ENCODE measurements at places on chromosomes 3 and 15.

GRCh38 chr3:118531816-118532215 is 502.8 kb downstream of the IGSF11 start:
- DNase-seq: no peak

GRCh38 chr3:157351981-157352380 is 84.7 kb upstream of the PTX3 start:
- DNase-seq: no peak

DNA sequence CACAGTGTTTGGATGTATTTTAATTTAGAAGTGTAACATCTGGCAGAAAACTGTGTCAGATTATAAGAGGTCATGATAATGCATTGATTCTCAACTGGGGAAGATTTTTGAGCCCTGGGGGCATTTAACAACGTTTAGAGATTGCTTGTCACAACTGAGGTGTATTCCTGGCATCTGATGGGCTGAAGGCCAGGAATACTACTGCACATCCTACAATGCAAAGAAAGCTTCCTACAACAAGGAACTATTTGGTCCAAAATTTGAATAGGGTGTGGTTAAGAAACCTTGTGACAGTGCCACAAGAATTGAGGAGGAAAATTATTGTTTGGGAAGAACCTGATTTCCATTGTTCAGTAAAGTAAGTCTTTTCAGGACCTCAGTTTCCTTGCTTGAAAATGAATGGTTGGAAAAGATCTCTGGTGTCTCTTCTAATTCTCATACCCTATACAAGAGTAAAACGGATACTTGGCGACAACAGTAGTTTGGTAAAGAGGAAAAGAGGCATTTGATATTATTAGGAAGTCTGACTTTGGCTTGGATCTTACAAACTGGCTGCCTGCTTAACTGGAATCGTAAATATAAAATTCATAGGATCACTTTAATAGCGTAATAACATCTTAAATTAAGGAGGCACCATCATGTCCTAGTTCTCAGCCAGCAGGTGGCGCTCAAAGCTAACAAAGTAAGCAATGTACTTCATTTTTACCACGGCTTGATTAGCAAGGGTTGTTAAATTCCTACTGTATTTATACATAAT is 4.3 kb downstream of the DAZL start:
- DNase-seq: peak; percentile 94

DNA sequence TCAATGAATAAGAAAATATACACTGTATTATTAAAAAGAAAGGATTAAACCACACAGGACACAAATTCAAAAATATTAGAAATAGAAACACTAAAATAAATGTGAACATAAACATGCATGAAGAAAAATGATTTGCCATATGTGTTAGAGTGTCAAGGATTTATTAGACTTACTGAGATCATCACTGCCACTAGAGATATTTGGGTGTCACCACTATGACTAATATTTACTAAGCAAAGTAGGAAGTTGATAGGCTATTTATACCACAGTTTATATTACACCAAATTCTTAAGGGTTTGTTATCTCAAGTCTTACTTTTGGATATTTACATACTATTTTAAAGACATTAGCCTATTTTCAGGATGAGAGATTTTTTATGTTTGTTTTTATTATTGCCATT is 575.0 kb upstream of the SGO1 start:
- DNase-seq: no peak

- no peak for DNase-seq
Observed at GRCh38 chr3:5343459-5343858, 156.0 kb downstream of the EDEM1 start.

GRCh38 chr3:127448671-127449070 is 141.9 kb downstream of the TPRA1 start:
- DNase-seq: no peak

DNA sequence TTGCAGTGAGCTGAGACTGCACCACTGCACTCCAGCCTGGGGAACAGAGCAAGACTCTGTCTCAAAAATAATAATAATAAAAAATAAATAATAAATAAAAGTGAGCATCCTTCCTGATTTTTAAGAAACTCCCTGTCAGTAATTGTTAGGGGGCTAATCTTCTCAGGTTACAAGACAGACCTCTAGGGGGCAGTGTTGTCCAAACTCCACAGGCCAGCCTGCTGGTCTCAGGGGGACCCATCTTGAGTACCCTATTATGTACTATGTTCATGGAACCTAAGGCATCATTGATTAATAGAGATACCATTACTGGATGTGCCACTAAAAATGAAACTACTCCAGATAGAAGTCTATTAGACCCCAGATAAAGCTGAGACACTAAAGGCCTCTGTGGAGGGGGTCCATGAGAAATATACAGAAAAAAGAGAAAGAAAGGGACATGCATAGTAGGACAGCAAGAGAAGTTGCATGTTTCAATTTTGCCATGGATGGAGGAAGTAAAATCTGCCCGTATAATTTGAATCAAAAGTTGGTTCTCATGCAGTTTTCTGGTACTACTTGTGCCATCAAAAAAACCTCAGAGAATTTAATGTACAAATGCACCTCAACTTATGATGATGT is 85.5 kb upstream of the CDV3 start:
- DNase-seq: peak; percentile 55

- DNase-seq: peak; percentile 78
Observed at GRCh38 chr3:12994607-12995388, 78.4 kb downstream of the IQSEC1 start.

- no peak for DNase-seq
Observed at GRCh38 chr3:42670051-42670576, 15.2 kb upstream of the KLHL40 start.

DNA sequence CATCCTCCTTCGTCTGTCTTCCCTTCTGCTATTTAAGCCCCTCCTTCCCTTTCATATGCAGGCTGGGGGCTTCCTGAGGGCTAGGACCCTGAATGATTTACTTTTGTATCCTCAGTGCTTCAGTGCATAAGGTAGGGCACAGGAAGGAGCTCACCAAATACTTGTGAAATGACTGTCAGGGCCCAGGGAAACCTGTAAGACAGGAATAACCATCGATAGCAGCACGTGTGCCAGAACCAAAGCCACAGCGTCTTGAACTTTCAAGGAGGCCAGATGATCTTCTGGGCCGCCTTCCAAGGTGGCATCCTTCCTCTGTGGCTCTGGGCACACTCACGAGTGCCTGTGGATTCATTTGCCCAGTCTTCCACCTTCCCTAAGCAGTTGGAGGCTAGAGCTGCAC is 3.9 kb downstream of the TMED3 start:
- no peak for DNase-seq

DNA sequence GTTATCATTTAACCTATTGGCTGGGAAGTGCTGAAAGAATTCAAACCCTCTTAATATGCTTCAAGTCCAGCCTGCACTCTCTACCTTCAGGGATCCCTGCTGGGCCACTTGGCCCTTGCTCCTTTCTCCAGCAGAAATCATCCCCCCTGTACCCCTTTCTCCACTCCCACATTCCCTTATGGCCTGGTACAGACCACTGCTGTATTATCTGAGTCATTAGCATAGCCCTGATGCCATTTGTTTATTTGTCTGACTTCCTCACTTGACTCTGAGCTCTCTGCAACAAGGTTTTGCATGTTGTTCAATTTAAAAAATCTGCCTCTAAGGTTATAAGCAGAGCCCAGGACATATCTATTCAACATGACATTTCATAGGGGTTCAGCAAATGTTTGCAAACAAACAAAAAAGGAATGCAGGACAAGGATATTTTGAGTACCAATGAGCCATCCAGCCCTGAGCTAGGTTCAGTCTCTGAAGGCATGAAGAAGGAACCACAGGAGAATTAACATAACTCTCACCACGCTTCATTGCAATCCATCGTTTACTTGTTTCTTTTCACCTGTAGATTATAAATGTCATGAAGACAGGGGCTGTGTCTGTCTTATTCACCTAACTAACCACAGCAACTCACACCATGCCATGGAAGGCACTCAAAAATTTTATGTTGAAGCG is 26.6 kb upstream of the HES1 start:
- no peak for DNase-seq

GRCh38 chr15:76321602-76322001 is 10.3 kb upstream of the ETFA start:
- DNase-seq: no peak

- no peak for DNase-seq
Observed at GRCh38 chr3:146072061-146072460, 88.9 kb downstream of the PLOD2 start.

DNA sequence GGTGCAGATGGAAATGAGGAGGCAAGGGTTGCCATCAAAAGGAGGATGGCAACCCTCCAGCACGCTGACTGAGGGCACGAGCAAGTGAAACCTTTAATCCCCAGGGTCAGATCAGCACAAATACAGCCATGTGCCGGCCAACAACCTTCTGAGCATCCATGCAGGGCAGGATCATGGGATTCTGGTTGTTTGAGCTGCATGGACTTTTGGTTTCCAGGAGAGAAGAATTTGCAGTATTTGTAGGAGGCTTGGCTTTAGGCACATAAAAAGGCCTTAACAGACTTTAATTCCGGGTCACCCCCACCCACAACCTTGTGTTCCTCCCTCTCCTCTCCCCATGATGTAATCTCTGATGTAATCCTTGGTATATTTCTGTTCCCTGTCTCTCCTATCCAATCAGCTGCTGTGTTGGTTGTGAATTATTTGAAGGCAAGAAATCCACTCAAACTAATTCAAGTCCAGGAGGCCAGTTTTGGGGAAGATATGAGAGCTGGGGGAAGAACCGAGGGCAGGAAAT is 254.3 kb downstream of the SHQ1 start:
- peak; percentile 49 for DNase-seq

GRCh38 chr3:8482263-8482662 is 19.4 kb upstream of the LMCD1 start:
- no peak for DNase-seq

DNA sequence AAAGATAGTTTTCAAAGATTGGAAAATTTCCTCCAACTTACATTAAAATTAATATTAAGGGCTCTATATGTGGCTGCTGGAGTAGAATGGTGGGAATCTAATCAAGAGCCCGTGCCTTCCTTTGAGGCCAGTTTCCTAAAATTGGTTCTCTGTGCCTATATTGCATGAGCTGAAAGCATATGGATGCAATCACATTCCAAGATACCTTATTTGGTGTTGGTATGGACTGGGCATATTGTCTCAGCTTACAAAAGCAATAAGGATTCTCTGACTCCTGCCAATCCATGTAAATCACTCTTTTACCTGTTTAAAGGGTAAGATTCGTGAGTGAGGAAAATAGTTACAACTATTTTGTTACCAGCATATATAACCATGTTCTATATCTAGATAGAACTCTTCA is 111.6 kb downstream of the GREM1 start:
- no peak for DNase-seq

DNA sequence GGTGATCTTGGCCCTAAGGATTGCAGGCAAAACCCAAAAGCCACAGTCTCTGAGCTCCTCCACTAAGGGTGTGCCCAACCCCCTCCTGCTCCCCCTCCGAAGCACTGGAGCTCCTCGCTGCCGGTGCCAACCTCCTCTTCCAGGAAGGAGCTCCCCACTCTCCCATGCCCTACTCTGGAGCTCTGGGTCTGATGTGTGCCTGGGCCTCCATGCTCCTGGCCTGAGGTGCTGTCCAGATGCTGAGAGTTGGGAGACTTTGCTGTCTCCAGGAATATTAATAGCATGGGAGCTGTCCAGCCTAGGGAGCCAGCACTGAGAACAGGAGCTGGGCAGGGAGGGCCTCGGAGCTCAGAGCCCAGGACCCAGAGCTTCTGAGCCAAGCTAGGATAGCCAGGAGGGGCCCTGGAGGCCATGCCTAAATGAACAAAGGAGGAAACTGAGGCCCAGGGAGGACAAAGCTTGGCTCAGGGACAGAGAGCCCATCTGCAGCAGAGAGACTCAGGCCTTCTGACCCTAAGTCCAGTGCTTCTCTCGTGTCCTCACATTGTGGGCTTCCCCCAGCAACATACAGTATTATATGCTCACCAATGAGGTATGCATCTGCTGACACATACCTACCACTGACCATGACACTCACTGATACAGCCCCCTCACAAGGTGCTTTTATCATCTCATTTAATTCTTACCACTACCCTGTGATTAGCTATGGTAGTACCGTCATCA is 36.9 kb upstream of the HERC1 start:
- peak; percentile 89 for DNase-seq

GRCh38 chr3:52558436-52558835 is 22.0 kb downstream of the UQCC5 start:
- no peak for DNase-seq

- DNase-seq: no peak
Observed at GRCh38 chr3:61871644-61872043, 310.3 kb downstream of the PTPRG start.

DNA sequence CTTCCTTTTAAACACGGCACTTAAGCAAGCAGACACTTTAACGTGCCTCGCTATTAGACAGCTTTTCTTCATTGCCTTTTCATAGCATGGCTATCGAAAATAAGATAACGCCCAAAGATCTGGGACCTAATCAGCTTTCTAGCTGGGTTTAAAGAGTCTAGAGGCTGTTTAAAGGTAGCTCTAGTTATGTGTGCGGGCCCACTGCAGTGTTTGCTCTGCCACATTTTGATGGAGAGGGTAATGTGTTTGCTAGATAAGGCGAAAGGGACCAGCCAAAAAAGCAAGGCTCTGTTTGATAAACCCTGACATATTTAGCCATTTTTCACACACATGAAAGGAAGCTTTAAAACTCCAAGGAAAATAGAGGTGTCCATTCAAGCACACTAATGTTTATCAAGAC is 91.6 kb downstream of the NR2F2 start:
- no peak for DNase-seq

DNA sequence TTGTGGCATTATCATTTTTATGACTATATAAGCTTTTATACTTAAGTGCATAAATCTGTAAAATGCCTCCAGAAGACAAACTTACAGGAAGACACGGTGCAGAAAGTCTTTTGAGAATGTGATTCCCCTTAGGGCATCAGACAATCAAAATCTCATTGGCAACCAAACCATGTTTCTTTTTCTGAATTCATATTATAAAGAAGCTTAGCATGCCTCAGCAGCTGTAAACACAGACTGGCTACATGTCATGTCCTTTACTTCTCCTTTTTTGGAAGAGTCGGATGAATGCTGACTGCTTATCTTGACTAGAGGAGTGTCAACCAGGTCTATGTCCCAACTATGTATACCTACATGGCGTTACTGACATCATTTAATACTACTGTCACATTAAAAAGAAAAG is 150.1 kb downstream of the PLD1 start:
- no peak for DNase-seq

GRCh38 chr3:56772952-56773938 is 28.5 kb downstream of the ARHGEF3 start:
- no peak for DNase-seq

DNA sequence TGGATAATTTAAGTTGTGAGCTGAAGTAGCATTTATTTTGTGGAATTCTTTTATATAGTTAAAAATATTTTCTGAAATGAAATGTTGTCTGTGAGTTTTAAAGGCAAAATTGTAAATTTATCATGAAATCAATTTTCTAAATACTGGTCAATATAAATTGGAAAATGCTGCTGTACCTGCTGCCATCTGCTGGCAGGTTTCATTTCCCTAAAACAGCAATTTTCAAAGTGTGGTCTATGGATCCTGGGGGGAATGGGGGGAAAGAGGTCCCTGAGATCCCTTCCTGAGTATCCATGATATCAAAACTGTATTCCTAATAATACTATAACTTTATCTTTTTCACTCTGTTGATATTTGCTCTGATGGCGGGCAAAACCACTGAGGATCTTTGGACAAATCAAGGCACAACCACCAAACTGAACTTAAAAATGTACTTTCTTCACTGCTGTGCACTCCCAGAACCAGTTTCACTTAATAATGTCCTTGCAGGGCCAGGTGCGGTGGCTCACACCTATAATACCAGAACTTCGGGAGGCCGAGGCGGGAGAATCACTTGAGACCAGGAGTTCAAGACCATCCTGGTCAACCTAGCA is 17.2 kb upstream of the CCR4 start:
- peak; percentile 41 for DNase-seq

GRCh38 chr3:150098621-150099020 is 127.9 kb upstream of the PFN2 start:
- no peak for DNase-seq
